ENCODE measurements at places on chromosomes 13 and 19.
A peak's percentile ranks its signal among the peaks of the same experiment; 100 is the strongest.

- DNase-seq: peak; percentile 83
Observed at GRCh38 chr13:37618554-37618953, 20.0 kb upstream of the POSTN start.

- peak; percentile 82 for DNase-seq
Observed at GRCh38 chr13:111031531-111031961, 83.6 kb upstream of the ARHGEF7 start.

GRCh38 chr19:8231073-8231604 lies 22.0 kb downstream of the CERS4 start:
- DNase-seq: no peak

DNA sequence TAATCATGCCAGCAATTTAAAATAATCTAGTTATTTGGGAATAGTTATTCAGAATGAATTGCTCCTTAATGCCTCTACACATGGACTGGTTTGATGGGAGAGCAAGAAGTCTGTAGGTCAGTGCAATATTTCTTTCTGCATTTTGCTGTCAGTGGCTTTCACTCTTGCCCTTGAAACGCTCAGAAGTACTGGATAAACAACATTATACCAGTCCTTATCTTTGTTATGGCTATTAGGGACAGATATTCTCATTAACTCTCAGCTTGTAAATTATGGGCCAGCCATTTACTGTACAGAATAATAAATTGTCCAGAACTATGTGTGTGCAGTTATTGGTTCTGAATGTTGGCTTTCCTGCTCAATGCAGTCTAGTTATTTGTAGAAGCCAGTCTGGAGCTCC lies 224.4 kb downstream of the OXGR1 start:
- DNase-seq: peak; percentile 56

DNA sequence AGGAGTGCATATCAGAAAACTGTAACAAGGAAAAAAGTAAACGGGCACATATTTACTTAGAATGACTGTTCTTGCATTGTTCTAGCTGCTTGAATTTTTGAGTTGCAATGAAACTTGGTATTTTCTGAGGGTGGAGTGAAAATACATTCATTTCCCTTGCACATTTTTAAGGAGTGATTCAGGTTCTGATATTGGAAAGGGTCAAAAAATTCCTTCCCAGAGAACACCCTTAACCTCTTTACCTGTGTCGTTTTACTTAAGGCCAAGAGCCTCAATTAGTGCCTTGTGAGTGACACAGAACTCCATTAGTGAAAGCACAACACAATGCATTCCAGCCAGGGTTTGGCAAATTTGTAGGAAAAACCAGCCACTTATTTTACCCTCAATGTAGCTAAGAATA lies 2.3 kb downstream of the ITGBL1 start:
- peak; percentile 48 for DNase-seq

DNA sequence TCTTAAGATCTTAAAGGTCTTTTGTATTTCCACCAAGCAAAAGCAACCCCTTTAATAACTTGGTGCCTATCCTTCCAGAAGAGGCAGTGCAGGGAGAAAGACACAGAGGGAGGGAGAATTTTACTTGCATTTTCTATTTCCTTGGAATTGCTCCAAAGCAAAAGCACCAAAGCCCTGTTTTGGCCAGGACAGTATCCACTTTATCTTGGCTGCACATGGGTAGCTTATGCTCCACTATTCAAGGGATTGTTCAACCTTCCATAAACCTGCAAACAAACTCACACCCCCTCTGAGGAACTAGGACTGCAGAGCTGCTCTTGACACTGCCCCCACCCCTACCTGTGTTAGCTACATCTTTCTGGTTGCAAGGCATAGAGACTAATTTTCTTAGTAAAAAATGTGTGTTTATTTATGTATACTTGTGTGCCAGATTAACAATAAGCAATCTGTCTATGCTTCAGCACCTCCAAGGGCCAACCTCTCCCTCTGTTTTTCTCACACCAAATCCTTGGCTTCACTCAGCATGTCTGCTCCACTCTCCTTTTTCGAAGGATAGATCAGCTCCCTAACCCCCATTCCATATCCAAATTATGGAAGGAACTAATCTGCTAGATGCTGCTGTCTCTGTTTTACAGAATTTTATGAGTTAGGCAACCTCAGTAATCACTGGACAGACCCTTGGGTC lies 68.1 kb upstream of the KLF12 start:
- no peak for DNase-seq

DNA sequence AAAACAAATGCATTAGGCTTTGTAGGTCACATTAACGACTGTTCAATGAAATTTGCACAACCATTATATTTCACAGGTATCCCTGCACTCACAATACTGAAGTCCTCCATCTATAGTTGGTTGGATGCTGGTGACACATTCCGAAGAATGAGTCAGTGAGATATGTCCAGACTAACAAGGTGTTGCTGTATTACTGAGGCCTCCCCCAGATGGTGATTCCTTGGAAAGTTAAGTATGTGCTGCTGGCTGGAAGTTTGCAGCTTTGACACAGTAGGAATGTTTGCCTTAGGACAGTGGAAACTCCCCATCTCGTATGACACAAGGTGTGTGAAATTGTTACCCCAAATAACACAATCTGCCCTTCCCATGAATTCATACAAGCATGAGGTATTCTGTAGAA lies 46.6 kb downstream of the FGF14 start:
- DNase-seq: no peak

- peak; percentile 39 for DNase-seq
Observed at GRCh38 chr13:60139272-60139671, 24.5 kb downstream of the DIAPH3 start.

DNA sequence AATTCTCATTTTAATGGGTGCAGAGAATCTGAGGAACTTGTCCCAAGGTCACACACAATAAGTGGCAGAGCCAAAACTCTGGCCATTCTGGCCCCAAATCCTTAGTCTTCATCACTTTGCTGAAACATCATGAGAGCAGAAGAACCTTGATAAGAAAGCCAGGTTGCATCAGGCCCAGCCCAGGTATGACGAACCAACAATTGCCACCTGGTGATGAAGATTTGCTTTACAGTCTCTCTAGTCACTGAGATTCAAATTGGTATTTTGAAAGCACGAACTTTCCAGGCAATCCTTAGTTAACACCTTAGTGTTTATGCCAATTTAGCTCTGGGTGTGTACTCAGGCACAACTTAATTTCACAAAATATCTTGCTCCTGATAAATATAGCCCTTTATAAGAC lies 502.7 kb upstream of the HTR2A start:
- no peak for DNase-seq

GRCh38 chr19:46678110-46678732 lies 17.2 kb upstream of the DACT3 start:
- DNase-seq: no peak

DNA sequence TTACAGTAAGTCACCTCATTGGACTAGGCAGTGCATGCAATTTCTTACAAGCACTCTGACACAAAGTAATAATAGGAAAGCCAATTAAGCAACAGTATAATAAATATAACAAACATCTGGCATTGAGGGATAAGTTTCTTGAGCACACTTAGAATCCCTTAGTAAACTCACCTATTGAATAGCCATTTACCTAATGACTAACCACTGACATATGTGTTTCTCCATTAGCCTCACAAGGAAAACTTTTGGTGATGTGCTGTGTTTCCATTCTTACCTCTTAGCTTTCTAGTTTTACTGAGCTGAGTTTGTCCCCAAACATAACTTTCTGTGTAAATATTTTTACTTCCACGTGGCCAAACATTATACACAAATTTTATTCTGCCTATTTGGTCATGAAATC lies 47.4 kb upstream of the PCDH9 start:
- DNase-seq: no peak

- DNase-seq: no peak
Observed at GRCh38 chr13:51270623-51271415, 48.6 kb downstream of the FAM124A start.

DNA sequence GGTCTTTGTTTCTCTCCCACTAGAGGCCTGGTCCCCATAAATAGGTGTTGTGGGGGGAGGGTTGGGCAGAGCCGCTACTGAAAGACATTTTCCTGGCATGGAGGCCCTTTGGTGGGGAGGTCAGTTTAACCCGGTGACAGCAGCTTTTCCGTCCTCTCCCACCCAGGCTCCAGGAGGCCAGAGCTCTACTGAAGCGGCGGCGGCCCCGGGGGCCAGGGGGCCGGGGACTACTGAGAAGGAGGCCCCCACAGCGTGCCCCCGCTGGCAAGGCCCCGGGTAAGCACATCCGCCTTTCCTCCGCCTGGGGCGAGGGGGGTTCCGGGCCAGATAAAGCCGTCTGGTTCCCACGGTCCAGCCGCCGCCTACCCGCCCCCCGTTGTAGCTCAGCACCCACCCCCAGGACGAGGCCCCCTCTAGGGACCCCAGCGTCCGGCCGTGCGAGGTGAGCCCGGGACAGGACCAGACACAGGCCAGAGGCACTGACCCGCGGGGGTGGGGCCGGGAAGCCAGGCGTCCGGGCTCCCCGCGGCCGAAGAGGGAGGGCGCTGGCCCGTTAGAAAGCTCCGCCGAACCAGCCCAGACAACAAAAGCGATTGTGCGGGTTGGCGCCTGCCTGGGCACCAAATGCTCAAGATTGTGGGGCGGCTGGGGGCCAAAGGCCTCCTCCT lies 1.1 kb upstream of the LTBP4 start:
- DNase-seq: no peak

GRCh38 chr19:30743702-30744101 lies 371.5 kb downstream of the ZNF536 start:
- no peak for DNase-seq

DNA sequence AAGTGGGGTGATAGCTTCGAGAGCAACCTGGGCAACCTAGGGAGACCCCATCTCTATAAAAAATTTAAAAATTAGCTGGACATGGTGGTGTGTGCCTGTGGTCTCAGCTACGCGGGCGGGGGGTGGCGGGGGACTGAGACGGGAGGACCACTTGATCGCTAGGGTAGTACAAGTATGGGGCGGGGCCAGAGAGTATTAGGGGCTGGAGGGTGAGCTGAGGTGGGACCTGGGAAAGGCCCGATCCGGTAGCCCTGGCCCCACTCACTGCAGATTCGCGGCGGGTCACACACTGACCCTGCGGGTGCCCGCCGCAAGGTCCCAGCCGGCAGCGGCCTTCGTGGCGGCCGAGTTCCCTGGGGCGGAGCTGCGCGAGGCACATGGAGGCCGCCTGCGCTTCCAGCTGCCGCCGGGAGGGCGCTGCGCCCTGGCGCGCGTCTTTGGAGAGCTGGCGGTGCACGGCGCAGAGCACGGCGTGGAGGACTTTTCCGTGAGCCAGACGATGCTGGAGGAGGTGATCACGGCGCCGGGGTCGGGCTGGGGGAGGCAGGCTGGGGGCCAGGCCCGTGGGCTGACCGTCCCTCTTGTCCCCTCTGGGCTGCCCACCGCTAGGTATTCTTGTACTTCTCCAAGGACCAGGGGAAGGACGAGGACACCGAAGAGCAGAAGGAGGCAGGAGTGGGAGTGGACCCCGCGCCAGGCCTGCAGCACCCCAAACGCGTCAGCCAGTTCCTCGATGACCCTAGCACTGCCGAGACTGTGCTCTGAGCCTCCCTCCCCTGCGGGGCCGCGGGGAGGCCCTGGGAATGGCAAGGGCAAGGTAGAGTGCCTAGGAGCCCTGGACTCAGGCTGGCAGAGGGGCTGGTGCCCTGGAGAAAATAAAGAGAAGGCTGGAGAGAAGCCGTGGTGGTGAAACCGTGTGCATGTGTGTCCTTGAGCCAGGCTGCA lies 2.0 kb upstream of the ARHGAP45 start:
- DNase-seq: peak; percentile 58

DNA sequence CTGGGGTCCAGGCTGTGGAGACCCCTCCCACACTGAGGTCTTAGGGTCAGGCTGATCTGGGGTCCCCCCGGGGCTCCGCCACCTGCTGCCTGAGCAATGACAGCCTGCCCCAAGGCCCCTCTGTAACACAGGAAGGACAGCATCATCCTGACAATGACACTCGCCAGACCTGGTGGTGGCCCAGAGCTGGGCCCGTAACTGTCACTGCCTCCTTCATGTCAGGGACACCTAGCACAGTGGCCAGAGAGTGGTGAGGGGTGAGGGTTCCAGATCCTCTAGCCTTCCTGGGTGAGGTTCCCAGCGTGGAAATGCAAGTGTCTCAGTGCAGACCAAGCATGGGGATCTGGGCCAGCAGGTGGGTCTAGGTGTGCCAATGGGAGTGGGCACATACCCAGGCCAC lies 27.8 kb downstream of the OPA3 start:
- DNase-seq: no peak

GRCh38 chr13:38008636-38009035 lies 139.1 kb upstream of the TRPC4 start:
- peak; percentile 3 for DNase-seq

DNA sequence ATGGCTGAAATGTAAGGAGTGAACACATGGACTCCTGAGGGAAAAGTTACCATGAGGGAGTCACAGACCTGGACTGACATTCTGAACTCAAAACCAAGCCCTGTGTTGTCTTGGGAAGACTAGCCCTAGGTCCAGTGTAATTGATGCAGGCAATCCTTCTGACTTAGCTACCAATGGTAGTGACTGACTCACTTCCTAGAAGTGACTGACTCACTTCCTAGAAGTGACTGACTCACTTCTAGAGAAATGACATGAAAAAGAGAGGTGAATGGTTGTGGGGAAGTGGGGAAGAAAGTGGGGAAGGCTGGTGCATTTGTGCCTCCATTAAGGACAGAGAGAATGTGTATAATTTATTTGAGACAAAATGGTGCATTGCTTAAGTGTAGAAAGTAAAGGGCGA lies 49.9 kb downstream of the EDNRB start:
- DNase-seq: no peak

DNA sequence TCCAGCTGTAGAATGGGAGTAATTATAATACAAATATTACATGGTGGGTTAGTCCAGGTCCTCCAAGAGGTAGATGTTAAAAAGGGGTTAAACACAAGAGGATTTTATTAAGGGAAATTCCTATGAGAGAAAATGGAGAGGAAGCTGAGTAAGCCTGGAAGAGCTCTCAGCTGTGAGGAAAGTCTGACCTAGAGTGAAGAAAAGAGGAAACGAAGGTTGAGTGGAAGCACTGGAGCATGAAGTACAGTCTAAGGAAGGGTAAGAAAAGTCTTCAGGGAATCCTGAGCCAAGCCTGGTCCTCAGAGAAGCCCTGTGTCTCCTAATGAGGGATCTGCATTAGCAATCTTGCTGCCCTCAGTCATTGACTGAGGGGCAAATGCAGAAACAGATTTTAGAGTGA lies 506.2 kb downstream of the GPC5 start:
- DNase-seq: no peak

DNA sequence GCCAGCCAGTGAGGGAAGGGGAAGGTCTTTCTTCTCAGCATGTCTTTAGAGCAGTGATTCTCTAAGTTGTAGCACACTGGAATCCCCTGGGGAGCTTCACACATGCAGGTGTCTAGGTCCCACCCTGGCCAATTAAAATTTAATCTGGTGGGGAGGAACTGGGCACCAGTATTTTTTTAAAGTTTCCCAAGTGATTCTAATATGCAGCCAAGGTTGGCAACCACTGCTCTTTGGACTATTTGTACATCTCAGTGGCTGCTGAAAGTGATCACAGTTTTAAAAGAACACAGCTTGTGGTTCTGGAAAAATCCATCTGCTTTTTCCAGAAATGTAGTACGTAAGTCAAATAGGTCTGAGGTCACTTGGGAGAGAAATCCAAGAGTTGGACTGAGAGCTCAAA lies 10.7 kb upstream of the KATNAL1 start:
- DNase-seq: no peak

- DNase-seq: no peak
Observed at GRCh38 chr13:110989331-110989730, 74.5 kb upstream of the ANKRD10 start.
